ENCODE measurements at places on chromosomes 5 and 9.

DNA sequence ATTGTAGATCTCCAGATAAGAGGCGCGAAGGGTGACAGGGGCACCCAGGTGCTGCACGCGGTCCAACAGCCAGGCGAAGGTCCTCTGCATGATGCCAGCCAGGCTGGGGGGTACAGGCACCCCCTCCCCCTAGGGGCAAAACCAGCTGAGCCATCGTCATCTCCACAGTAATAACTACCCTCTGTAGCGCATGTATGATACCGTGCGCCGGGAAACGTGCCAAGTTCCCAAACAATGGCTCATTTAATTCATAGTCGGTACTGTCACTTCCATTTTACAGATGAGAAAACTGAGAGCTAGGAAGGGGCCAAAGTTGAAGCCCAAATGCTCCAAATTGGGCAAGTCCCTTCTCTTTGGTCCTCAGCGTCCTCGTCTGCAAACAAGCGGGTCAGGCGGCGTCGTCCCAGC lies 1.5 kb downstream of the KIF12 start:
- DNase-seq = no peak

- DNase-seq = no peak
Measured at GRCh38 chr5:138700581-138701362, 52.5 kb upstream of the CTNNA1 start.

- DNase-seq = no peak
Measured at GRCh38 chr9:116154334-116154975, 864 bp downstream of the PAPPA start.

- no peak for DNase-seq
Measured at GRCh38 chr9:130246126-130246525, 19.4 kb upstream of the HMCN2 start.

DNA sequence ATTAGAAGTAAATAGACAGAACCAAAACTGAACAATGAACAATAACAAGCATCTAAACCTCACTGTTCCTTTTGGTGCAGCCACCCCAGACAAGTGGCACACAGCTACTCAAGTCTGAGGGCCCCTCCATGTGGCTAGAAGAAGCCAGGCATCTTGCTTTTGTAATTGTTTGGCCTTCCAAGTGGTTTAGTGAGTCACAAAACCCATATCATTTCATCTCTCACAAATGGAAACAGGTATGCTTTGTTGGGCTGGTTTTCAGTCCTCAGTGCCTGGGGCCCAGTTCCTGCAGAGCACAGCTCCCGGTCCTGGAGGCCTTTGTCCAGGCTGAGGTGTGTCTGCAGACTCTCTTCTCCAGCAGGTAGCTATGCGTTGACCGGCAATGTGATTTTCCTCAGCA lies 16.7 kb downstream of the PRLR start:
- DNase-seq = no peak

All from activated CD4-positive, alpha-beta T cell treated with anti-CD3 and anti-CD28 coated beads, Interleukin-2, Interleukin-4, amounts not matched to agents 100 ng/mL and 50 ng/mL, durations not matched to agents 16 hours and 8 hours (primary cell).